Erythroblast (primary cell): ENCODE measurements at places on chromosomes 3 and 15.

- DNase-seq, result no peak
Observed at GRCh38 chr3:10889206-10889960, 73.4 kb downstream of the SLC6A11 start.

DNA sequence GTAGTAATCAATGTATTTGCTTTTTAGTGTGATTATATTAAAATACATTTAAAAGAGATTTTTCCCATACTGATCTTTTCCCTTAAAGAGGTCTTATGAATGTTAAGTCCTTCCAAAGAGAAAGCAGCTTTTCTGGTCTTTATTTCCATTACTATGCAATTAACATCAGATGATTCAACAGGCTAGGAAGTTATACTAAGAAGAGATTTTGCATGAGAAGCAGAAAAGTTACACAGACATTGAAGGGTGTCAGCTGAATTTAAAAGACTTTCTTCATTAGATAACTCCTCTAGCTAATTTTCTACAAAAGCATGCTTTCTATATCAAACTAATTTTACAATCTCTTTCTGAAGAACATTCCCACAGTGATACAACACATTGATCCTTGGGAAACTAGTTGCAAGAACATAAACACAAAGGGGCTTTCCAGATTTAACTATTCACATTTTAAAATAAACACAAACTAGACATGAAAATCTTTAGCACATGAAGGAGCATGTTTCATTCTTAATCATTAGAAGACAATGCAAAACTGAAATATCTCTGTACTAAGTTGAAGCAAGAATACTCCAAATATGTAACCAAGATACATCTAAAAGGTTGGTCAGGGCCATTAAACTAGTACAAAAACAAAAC lies 965.8 kb downstream of the ROBO1 start:
- no peak for DNase-seq

GRCh38 chr3:71907996-71908395 lies 123.0 kb upstream of the PROK2 start:
- DNase-seq, result no peak

- no peak for DNase-seq
Observed at GRCh38 chr3:100104442-100104798, 9.9 kb downstream of the FILIP1L start.

DNA sequence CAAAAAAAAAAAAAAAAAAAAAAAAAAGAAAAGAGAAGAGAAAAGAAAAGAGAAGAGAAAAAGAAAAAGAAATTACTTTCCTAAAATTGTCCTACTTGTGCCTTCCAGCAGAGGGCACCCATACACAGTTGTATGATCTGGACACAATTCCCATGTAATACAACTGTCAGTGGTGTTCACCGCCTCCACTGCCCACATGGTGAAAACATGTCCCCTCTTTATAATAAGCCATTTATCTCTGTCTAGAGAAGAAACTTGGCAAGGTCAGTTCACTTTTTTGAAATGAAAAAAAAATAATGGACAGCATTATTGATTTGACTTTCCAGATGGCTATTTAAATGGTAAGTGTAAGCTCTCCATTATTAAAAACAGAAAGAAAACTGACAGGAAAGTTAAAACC lies 459.4 kb downstream of the GBE1 start:
- DNase-seq, result peak; percentile 37

- no peak for DNase-seq
Observed at GRCh38 chr3:37686220-37686619, 175.5 kb upstream of the CTDSPL start.

- DNase-seq, result no peak
Observed at GRCh38 chr3:15055019-15055557, 10.0 kb downstream of the MRPS25 start.

DNA sequence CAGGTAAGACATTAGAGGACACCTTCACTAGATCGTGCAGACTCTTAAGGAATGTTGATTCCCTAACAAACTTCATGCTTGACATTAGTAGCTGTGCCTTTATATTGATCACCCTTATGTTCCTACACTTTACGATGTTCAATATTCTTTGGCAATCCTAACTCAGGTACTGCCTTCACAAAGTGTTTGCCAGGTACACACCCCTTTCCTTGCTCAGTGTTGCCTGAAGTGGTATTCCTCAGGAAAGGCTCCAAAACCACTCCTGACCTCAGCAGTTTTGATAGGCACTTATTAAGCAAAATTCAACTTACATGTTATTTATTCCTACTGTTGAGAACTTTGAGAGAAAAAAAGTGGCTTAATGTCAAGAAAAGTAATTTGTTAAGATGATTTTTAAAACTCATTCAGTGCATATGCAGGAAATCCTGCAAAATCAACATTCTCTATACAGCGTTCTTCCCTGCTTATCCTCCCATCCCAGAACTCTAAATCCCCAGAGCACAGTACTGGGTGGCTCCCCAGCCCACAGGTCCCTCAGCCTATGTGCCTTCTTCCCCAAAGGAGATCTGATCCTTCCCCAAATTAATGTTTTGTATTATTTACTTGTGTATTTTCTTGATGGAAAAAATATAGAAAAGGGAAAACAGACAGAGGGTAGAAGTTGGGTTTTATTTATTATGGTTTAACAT lies 260.7 kb downstream of the MECOM start:
- no peak for DNase-seq

DNA sequence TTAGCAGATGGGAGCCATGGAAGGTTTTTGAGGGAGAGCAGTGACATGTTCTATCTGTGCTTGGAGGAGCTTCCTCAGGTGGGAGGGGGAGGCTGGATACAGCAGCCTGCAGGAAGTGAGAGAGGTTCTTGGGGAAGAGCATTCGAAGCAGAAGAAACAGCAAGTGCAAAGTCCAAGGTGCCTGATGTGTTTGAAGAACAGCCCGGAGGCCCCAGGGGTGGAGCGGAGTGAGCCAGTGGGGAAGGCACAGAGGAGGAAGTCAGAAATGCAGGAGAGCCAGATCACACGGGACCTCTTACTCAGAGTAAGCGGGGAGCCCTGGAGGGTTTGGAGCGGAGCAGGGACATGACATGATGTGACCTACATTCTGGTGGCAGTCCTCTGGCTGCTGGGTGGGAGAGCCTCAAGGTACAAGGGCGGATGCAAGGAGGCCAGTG lies 10.8 kb downstream of the ITGA11 start:
- DNase-seq, result no peak

DNA sequence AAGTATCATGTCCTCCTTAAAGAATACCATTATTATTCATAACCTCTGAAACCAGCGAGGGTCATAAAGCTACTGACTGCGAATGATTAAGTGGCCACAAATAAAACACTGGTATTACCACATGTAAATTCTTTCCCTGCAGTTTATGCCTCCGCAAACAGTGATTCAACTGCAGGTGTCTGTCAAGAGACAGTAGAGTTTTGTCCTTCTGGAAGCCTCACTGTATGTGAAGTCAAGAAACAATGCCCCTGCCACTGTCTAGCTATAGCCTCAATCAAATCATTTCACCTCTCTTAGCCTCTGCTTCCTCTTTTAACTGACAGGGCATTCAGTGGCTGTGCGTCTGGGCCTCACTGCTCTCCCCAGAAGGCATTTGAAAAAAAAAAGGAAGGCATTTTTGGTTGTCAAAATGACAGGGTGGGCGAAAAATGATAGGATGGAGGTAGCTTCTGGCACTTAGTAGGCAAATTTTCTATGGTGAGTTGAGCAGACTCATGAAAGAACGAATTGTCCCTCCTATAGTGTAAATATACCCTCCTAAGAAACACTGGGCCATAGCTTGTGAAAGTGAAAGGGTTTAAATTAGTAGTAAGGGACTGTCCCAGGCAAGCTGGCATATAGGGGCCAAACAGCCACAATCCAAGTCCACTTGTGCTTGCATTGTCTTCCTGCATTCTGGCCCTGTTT lies 66.7 kb downstream of the FILIP1L start:
- DNase-seq, result no peak

DNA sequence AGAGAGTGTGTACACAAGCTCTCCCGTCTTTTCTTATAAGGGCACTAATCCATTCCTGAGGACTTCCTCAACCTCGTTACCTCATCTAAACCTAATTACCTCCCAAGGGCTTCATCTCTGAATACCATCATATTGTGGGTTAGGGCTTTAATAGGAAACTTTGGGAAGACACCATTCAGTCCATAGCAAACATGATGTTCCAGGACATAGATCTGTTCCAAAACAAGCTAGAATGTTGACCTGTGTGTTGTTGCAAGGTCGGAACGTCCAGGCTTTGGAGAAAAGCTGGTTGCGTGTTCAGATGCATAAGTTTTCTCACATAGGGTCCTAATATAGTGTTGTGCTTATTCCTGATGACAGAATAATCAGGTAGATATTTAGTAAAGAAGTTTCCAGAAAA lies 9.7 kb upstream of the TMEM87A start:
- DNase-seq, result no peak

- DNase-seq, result no peak
Observed at GRCh38 chr3:71438904-71439303, 144.6 kb downstream of the FOXP1 start.

GRCh38 chr3:184635126-184635525 lies 73.5 kb downstream of the EPHB3 start:
- DNase-seq, result no peak

DNA sequence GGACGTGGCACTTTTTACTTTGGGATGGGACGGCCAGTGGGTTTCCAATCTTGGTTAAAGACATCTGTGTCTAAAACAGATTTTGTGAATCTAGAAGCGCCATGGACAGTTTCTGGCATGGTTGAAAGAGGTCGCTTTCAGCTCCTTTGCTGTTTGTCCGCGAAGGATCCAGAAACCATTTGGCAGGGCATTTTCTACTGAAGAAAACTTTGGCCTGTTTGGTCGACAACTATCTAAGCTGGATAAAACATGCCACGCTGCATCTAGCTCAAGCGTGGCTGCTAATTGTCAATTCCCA lies 730 bp upstream of the RORA start:
- no peak for DNase-seq

- DNase-seq, result no peak
Observed at GRCh38 chr15:41961001-41961518, 11.3 kb downstream of the EHD4 start.

DNA sequence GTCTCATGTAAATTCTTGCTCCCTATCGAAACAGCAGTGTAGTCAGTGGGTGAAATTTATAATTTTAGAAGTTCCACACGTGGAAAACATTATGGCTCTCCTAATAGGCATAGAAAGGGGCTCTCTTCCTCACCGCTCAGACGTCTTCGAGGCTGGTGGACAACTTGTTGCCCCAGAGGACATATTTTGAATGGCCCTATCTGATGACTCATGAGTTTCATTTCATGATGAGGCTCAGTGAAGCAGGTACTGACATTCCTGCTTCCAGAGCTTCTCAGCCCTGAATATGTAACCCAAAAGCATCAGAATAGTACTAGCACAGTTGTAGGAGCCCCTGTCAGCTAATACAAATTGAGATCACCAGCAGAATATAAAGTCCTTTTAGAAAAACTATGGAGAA lies 117.9 kb downstream of the HERC1 start:
- DNase-seq, result no peak

DNA sequence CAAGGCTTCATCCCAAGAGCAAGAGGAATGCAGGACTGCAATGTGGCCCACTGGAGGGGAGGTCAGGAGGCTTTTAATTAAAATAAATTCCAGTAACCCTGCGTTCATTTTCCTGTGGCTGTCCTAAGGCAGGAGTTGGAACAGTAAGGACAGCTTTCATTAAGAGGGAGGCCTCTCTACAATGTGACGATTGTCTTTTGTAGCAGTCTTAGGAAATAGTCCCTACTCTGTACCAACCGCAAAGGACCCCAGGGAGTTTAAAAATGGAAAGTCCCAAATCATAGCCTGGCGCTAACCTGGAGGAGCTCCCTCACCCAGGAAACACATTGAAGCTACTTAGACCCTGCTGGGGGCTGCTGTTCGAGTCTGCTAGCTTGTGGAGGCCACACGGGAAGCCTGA lies 62.8 kb downstream of the SYNM start:
- DNase-seq, result no peak

- DNase-seq, result no peak
Observed at GRCh38 chr3:133393204-133393603, 6.7 kb upstream of the BFSP2 start.

DNA sequence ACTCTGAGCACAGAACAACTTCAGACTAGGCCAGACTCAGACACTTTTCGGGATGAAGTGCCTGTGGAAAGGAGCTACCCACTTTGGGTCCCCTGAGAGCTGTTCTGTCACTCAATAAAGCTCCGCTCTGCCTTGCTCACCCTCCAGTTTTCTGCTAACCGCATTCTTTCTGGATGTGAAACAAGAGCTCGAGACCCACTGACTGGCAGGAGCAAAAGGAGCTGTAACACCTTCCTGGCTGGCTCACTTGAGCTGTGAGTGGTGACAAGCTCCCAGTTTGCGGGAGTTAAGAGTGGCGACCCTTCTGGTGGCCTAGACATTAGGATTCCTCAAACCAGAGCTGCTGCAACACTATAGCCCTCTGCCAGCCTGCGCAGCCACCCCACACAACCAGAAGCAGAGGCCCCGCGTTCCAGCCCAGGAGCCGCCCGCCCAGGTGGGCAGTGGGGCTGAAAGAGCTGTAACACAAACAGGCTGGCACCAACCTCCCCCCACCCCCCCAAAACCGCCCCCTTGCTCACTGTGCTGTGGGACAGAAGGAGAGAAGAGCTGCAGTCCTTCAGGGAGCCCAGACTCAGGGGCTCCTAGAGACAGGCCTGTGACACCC lies 1178.1 kb upstream of the GBE1 start:
- no peak for DNase-seq

DNA sequence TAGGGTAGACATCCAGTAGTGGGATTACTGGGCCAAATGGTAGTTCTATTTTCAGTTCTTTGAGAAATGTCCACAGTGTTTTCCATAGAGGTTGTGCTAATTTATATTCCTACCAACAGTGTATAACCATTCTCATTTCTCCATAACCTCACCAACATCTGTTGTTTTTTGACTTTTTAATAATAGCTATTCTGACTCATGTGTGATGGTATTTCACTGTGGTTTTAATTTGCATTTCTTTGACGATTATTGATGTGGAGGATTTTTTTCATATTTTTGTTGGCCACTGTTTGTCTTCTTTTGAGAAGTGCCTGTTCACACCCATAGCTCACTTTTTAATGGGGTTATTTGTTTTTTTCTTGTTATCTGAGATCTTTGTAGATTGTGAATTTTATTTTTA lies 125.2 kb downstream of the CFAP20DC start:
- DNase-seq, result no peak

GRCh38 chr15:77123854-77124253 lies 52.9 kb upstream of the TSPAN3 start:
- no peak for DNase-seq

DNA sequence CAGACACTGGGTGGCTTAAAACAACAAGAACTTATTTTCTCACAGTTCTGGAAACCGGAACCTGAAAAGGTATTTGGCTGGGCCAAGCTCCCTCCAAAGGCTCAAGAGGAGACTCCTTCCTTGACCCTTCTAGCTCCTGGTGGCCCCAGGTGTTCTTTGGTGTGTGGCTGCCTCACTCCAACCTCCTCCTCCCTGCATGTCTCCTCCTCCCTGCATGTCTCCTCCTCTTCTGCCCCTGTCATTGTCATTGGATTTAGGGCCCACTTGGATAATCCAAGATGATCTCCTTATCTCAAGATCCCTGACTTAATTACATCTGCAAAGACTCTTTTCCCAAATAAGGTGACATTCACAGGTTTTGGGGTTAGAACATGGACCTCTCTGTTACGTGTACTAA lies 69.8 kb upstream of the MFGE8 start:
- no peak for DNase-seq

- DNase-seq, result peak; percentile 93
Observed at GRCh38 chr3:42855547-42856380, 19.9 kb downstream of the CYP8B1 start.
